ENCODE measurements at places on chromosomes 3 and 15. TPM values are rescaled to one million over a fixed set of nuclear protein-coding genes. Genes with fewer than 3 reads are reported as not detected.

- DNase-seq = no peak
Measured at GRCh38 chr15:72236381-72237003, 5.5 kb upstream of the PKM start.

DNA sequence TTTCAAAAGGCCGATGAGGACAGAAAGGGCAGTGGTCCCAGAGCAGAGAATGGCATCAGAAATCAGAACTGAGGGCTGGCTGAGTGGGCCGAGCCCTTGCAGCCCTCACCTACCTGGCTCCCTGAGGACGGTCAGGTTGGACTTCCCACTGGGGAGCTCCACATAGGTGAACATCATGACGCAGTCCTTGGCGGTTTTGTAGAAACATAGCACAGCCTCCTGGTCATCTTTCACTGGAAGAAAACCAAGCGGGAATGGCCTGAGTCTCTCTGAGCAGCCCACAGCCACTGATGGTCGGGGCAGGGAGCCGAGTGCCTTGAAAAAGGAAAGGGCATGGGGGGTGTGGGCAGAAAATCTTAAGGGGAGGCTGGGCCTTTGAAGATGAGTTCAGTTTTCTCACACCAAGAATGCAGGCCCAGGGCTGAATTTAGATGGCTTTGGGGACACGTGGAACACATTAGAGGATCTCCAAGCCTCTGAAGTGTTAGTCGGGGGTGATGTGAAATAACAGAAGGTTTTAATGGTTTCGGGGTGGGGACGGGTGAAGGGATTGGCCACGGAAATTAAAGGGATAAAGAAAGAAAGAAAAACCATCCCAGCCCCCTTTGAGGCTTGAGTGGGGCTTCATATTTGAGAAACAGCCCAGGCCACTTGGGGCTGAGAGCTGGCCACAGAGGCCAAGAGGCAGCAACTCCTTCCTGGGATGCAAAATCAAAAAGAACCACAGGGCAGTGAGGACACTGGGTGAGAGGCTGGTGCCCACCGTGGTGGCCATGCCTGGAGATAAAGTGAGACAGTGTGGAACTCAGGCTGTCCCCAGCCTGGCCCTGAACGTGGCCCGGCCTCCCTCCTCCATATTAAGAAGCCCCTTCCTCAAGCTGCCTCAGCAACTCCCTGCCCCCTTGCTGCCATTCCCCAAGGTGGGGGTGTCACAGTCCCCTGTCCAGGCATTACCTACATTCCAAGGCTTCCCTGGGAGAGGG lies 36.2 kb downstream of the UMPS start:
- no peak for DNase-seq

DNA sequence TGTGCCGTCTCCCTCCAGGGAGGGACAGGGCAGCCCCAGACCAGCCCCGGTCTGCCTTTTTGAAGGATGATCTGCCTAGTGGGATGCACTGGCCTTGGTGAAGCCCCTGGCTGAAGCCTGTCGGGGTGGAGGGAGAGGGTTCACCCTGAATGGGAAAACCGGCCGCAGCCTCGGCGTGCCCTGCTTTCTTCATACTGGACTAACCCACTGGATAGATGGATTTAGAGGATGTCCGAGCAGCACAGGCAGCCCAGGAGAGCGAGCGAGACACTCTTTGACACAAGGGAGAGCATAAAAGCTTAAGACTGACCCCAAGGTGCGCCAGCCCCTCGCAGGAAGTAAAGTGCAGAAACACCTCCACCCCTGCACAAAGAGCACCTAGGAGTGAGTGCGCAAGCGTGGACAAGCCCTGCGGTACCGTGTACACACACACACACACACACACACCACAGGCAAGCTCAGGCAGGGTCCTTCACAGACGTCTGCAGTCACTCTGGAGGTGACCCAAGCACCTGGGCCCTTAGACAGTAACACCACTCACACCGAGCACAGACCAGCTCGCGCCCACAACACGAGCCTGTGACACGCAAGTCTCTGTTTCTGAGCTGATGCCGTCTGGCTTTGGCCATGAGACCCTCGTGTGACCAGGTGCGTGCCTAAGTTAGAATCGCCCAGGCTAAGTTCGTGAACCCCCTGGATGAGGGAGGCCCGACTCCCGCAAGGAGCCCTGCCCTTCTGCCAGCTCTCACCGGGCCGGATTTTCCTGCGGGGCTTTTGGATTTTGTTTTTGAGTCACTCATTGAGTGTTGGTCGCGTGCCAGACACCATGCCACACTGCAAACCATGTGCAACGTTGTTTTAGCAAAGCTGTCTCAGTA lies 11.3 kb downstream of the SEMA4B start:
- DNase-seq = no peak

DNA sequence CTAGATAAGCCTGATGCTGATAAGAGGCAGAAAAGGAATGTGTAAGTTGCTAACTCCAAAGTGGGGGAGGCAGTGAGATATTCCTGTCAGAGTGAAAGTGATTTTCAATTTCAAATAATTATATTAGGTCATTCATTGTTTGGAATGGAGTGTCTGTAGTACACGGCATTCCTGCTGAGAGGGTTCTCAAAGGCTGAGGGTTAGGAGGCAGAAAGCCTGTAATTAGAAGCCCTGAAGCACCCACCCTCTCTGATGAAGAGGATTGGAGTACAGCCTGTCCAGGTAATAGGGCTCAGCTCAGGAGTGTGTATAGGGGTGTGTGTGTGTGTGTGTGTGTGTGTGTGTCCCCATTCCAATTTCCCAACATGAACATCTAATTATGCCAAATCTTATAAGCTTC lies 486.8 kb downstream of the MAGI1 start:
- no peak for DNase-seq

The SNTN gene
- polyA plus RNA-seq = not detected

DNA sequence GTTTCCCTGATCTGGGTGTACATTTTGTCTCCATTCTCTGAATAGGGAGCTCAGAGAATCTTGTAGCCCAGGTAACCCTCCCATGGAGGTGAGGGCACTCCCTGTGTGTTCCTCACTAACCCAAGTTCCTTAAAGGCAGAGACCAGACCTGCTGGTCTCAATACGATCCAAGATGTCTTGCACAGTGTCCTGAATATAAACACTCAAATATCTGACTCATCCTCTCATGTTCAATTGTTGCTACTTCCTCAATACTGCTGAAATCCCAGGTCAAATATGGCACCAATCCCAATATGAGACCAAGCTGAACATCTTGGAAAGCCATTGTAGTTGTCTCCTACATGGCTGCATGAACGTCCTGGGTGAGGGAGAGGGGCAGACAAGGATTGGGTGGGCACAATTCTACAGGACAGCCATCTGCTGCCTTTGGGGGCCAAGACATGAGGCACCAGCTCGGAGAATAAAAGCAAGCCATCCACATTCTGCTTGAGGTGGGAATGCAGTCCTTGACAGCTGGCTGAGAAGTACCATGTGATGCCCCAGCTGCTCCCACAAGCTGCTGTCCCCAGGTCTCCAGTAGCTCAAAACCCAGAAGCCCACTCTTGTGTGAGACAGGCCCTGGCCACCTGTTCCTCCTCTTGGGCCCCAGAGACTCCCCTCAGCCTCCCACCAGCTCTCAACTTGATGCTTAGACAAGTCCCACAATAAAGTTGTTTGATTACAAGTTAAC lies 18.2 kb downstream of the TBC1D2B start:
- DNase-seq = no peak

DNA sequence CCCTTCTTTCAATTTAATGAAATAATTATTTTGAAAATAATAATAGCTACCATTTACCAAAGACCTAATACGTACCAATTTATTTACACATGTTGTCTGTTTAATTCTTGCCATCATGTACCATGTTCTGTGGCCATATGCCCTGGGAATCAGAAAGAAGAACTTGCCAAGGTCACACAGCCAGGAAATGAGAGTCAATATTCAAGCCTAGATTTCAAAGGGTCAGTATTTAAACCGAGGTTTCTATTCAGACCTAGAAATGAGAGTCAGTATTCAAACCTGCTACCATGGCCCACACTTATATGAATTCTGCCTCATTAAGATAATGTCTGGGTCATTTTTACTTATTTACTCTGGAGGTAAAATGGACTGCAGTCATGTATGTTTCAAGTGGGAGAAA lies 103.6 kb upstream of the TBL1XR1 start:
- no peak for DNase-seq

DNA sequence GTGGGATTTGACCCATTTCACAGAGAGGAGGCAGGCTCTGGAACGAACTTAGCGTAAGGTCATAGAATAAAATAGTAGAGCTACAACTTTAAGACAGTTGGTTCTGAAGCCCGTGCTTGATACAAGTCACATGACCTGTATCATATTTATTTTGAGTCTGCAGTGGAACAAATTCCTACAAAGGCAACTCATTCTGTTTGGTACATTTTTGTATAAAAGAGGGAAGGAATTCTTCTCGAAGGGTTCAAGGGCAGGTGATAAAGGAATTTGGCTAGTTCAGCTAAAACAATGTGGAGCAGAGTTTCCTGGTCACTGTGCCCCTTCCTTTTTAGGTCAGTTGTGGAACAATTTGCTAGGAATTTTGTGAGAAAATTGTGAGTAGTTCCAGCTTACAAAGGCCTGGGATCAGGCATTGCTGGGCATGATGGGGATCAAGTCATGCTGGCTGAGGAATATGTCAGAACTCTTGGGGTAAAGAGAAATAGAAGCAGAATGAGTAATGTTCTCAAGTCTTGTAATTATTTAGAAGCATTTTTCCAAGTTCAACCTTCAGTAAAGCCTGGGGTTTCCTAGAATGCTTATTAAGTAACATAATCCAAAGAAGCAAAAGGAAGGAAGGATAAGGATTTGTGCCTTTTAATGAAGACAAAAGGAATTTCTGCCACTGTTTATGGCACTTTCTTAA lies 19.1 kb downstream of the USP3 start:
- no peak for DNase-seq

GRCh38 chr3:194824100-194824499 lies 138.4 kb downstream of the FAM43A start:
- DNase-seq = no peak

The TRMT10C gene
- polyA plus RNA-seq = 64.0 TPM

DNA sequence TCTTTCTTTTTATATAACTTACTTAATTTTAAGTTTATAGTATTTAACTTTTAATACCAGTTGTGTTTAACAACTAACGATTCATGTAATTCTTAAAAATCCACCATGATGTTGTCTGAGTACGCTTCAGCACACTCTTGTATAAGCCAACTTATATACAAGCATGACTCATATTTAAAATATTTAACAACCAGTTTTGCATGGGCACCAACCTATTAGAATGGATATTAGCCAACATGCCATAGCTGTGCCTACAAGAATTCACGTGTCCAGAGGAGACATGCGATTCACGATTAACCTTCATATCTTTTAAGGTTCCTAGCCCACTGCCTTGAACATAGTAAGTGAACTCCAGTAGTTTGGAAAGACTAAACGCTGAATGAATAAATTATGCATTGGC lies 1023.2 kb downstream of the TBL1XR1 start:
- DNase-seq = no peak

- no peak for DNase-seq
Measured at GRCh38 chr3:10932596-10932995, 60.0 kb upstream of the SLC6A1 start.

- no peak for DNase-seq
Measured at GRCh38 chr3:171847133-171847532, 4.0 kb downstream of the TMEM212 start.

- no peak for DNase-seq
Measured at GRCh38 chr3:112500621-112501020, 1.3 kb upstream of the BTLA start.

GRCh38 chr3:76377074-76377473 lies 591.7 kb upstream of the ZNF717 start:
- no peak for DNase-seq

- no peak for DNase-seq
Measured at GRCh38 chr3:136194409-136195257, 1.5 kb downstream of the MSL2 start.

The ANKUB1 gene
- polyA plus RNA-seq = not detected

DNA sequence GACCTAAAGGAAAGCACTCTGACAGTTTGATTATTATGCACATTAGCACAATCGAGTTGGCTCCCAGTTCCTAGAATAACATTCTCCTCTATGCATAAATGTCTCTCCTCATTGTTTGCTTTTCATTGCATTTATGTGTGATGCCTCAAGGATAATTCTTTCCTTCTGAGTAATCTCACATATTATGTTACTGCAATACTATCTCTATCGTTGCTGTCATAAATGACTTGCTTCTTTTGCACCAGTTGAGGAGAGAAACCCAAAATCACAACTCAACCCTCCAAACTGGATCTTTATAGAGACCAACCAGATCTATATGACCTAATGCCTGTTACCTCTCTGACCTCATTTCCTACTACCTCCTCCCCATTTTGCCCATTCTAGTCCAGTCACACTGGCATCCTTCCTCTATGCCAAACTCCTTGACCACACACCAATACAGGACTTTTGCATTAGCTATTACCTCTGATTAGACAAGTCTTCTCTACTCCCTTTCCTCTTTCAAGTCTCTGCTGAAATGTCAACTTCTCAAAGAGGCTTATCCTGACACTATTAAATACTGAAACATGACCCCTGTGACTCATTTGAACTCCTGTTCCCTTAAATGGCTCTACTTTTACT lies 1026.0 kb downstream of the TUSC7 start:
- DNase-seq = no peak

The SERPINI1 gene
- 1.8 TPM for polyA plus RNA-seq

DNA sequence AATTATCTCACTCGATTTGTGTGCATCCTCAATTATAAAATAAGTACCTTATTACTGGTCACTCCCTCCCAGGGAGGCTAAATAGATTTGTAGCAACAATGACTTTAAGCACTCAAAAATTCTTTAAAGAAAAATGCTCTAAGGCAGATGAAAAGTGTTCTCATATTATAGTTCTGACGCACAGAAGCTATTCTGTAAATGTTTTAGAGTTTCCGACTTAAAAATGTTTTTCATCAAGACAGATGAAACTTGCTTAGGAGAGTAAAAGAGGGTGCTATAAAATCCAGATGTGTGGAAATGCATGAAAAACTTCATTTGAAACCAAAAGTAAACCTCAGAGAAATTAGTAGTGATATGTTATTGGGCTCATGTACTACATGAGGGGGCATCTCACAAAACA lies 398.4 kb upstream of the KCNMB2 start:
- no peak for DNase-seq

- no peak for DNase-seq
Measured at GRCh38 chr3:170163956-170164645, 17.4 kb downstream of the PHC3 start.

Measured in psoas muscle (tissue), 8 donors.